B cell (primary cell): ENCODE measurements at places on chromosomes 2 and 18. TPM values are rescaled to one million over a fixed set of nuclear protein-coding genes. Genes with fewer than 3 reads are reported as not detected.

Gene TRABD2A
- 10.3 and 11.3 TPM in 2 replicates for total RNA-seq

Gene DSC2
- not detected in 2 replicates for total RNA-seq

GRCh38 chr2:200670313-200670712 is 84.5 kb downstream of the AOX1 start:
- no peaks in the 10 kb centered on the region for H3K36me3 ChIP-seq
- no peak overlapping the region for H3K27ac ChIP-seq
- H3K27me3 ChIP-seq = no peaks in the 10 kb centered on the region
- no peak for DNase-seq

Gene PROKR1
- not detected in 2 replicates for total RNA-seq

GRCh38 chr2:106094131-106094841 is 99.8 kb downstream of the UXS1 start:
- DNase-seq = no peak
- no peak overlapping the region for H3K27ac ChIP-seq
- no peak overlapping the region for H3K4me3 ChIP-seq
- H3K4me1 ChIP-seq = peaks cover 30% of the 10 kb centered on the region
- no peaks in the 10 kb centered on the region for H3K27me3 ChIP-seq

Gene SLC5A7
- total RNA-seq = not detected in 2 replicates

DNA sequence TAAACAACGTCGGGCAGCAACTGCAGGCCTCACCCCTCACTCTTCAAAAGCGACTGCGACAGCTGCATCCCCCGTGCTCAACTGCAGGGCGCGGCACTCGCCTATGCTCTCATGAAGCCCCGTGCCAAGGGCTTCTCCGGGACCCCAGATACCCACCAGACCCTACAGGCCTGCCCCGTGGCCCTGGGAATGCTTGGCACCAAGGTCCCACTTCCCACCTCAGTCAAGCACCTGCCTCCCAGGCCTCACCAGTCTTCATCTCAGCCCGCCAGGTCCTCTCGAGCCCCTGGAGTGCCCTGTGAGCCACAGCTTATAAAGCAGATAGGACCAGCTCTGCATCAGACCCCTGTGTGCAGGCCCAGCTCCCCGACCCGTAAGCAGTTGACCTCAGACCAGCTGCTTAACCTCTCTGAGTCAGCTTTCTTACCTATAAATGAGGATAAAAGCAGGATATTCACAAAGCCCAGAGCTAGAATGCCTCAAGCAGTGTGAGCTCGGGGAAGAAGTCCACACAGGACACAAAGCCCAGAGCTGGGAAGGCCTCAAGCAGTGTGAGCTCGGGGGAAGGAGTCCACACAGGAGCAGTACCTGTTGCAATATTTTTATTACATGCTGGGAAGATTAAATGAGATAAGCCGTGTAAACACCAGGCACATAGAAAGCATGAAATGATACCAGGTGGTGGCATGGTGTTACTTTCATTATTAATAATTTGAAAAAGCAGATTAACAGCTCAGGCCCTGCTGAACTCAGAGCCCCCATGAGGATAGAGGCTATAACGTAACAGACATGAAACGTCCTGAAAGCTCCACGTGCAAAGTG is 96.9 kb downstream of the HDAC4 start:
- H3K4me1 ChIP-seq = peaks cover 44% of the 10 kb centered on the region
- no peaks in the 10 kb centered on the region for H3K27me3 ChIP-seq
- peak; percentile 40 for DNase-seq
- no peak overlapping the region for H3K27ac ChIP-seq

Gene GAREM1
- not detected in 2 replicates for total RNA-seq

DNA sequence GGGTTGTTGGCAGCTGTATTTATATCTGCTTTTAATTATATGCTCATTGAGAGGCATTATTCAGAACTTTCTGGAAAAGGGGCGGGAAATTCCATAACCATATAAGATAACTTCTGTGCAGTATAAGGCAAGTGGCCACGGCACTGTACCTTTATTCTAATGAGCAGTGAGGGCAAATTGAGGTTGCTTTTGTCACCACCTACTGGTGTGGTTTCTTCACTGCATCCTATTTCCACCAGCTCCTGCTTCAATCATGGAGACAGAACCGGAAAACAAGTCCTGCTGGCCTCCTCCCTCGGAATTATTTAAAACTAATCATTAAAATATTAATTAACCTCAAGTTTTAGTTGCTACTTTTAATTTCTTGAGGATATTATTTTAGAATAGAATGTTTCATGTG is 759.4 kb downstream of the CBLN2 start:
- H3K4me3 ChIP-seq = no peak overlapping the region
- H3K27me3 ChIP-seq = no peaks in the 10 kb centered on the region
- H3K27ac ChIP-seq = no peak overlapping the region
- no peaks in the 10 kb centered on the region for H3K36me3 ChIP-seq
- DNase-seq = no peak

DNA sequence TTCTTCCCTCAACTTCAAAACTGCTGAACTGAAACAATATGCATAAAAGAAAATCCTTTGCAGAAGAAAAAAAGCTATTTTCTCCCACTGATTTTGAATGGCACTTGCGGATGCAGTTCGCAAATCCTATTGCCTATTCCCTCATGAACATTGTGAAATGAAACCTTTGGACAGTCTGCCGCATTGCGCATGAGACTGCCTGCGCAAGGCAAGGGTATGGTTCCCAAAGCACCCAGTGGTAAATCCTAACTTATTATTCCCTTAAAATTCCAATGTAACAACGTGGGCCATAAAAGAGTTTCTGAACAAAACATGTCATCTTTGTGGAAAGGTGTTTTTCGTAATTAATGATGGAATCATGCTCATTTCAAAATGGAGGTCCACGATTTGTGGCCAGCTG is 8.4 kb downstream of the HOXD8 start:
- peaks cover 40% of the 10 kb centered on the region for H3K4me1 ChIP-seq
- no peak overlapping the region for H3K4me3 ChIP-seq
- no peaks in the 10 kb centered on the region for H3K36me3 ChIP-seq
- no peak for DNase-seq

- no peak for DNase-seq
- H3K27ac ChIP-seq = no peak overlapping the region
- H3K4me3 ChIP-seq = no peak overlapping the region
- no peaks in the 10 kb centered on the region for H3K4me1 ChIP-seq
- no peaks in the 10 kb centered on the region for H3K36me3 ChIP-seq
Measured at GRCh38 chr2:142308744-142309143, 177.9 kb upstream of the LRP1B start.

DNA sequence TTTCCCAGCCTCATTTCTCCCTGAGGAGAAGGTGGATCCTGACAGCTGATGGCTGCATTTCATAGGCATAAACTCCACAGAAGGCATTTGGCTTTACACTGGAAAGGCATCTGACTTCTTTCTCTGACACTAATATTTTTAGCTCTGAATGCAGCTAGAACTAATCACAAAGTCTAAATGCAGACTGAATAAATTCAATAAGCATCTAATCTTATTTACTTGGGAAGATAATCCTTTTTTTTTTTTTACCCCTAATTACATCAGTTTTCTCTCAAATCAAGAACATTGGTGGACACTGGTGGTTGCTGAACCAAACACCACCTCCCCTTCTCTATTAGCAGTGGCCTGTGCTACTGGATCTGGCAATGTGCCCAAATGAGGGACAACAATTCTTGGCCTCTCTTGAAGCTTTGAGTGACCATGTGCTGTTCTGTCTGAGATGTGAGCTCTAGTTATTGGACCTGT is 50.9 kb upstream of the CD226 start:
- DNase-seq = no peak
- peaks cover 5% of the 10 kb centered on the region for H3K36me3 ChIP-seq
- no peaks in the 10 kb centered on the region for H3K27me3 ChIP-seq
- no peak overlapping the region for H3K27ac ChIP-seq

- H3K27me3 ChIP-seq = no peaks in the 10 kb centered on the region
- H3K27ac ChIP-seq = no peak overlapping the region
- peaks cover 4% of the 10 kb centered on the region for H3K36me3 ChIP-seq
- no peaks in the 10 kb centered on the region for H3K4me1 ChIP-seq
- DNase-seq = no peak
Measured at GRCh38 chr2:73272270-73272669, 12.0 kb downstream of the FBXO41 start.

DNA sequence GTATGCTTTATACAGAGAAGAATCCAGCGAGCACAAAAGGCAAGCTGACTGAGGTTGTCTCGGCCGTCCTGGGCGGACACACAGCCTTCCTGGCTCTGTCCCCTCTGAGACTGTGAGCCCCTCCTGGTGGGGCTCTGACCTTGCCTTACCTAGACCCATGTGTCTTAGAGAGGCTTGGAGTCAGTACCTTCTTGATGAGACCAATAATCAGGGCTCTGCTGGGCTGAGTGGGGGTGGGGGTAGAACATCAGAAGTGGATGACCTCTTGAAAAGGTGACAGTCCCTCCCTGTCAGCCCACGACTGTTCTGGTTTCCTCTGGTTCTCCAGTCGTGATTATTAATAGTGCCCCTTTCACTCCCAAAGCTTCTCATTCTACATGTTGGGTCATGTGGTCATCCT is 31.2 kb downstream of the TWIST2 start:
- no peak for DNase-seq
- no peaks in the 10 kb centered on the region for H3K27me3 ChIP-seq
- no peaks in the 10 kb centered on the region for H3K36me3 ChIP-seq
- no peaks in the 10 kb centered on the region for H3K4me1 ChIP-seq
- H3K4me3 ChIP-seq = no peak overlapping the region

DNA sequence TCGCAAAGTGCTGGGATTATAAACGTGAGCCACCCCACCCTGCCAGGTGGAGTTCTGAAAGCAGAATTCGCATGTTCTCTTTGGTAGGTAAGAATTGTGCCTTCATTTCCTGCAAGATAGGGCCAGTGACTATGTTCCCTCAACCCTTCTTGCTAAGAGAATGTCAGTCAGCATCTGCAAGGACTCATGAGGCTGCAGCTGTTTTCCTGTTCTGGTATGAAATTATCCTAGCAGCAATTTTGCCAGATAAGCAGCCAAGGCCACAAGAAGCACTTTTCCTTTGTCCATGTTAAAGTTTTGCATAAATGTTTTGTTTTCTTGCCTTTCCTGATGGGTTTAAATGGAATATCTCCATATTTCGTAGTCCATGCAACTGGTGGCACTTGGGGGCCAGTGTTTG is 6.8 kb upstream of the ARHGAP28 start:
- DNase-seq = no peak
- no peaks in the 10 kb centered on the region for H3K4me1 ChIP-seq
- H3K27me3 ChIP-seq = no peaks in the 10 kb centered on the region
- H3K4me3 ChIP-seq = no peak overlapping the region

GRCh38 chr2:219178377-219179175 is 501 bp downstream of the RETREG2 start:
- H3K27me3 ChIP-seq = no peaks in the 10 kb centered on the region
- no peak for DNase-seq
- peak overlapping the region; percentile 94 for H3K27ac ChIP-seq
- H3K4me3 ChIP-seq = peak overlapping the region; percentile 69

- peaks cover 9% of the 10 kb centered on the region for H3K4me1 ChIP-seq
- H3K4me3 ChIP-seq = no peak overlapping the region
- no peak for DNase-seq
- H3K27ac ChIP-seq = no peak overlapping the region
- H3K36me3 ChIP-seq = no peaks in the 10 kb centered on the region
- H3K27me3 ChIP-seq = no peaks in the 10 kb centered on the region
Measured at GRCh38 chr2:128520791-128521190, 202.1 kb upstream of the HS6ST1 start.

DNA sequence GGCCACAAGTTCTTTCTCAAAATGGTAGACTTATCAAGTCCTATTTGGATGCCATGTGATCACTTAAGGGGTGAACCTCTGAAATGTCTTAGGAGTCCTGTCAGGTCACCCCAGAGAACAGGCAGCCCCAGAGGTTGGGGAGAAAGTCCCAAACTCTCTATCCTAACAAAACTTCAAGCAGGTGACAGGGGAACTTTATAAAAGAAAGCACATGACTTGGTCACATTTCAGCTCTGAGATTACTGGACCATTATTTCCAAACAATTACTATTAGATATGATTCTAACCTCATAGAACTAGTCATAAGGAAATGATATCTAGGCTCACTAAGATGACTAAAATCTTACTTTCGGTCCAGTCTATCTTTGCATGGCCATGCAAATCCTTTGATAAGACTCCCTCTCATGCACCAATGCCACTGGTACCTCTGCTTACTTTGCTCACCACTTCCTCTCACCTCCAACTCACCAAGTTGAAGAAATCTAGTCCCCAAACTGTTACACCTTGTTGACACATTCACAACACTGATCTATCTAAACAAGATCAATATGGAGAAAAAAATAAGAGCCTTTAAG is 107.0 kb downstream of the GALNT14 start:
- H3K27me3 ChIP-seq = no peaks in the 10 kb centered on the region
- no peaks in the 10 kb centered on the region for H3K4me1 ChIP-seq
- H3K36me3 ChIP-seq = no peaks in the 10 kb centered on the region
- DNase-seq = no peak
- H3K4me3 ChIP-seq = no peak overlapping the region
